ENCODE measurements at places on chromosomes 7 and 10.

- no peak for DNase-seq
These were observed 61.2 kb downstream of the CDH23 start for GRCh38 chr10:71457908-71458307.

DNA sequence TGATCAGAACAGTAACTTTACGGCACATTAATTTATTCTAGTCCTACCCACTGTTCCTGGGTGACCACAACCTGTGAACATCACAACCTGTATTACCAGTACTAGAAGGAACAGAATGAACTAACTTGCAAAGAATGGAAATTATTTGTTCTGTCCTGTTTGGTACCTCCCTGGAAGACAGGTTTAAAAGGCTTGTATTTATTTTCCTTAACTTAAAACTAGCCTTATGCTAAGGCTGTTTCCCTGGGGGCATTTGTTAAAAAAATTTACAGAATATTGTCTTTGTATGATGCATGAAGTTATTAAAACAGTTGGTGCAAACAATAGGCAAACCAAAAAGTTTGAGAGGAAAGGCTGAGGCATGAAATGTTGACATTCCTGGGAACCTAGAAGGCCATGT is 132.7 kb downstream of the DNAJC1 start:
- no peak for DNase-seq

GRCh38 chr7:102843850-102844249 is 69.0 kb upstream of the LRRC17 start:
- no peak for DNase-seq

- no peak for DNase-seq
These were observed 545.9 kb downstream of the SORCS1 start for GRCh38 chr10:106618646-106619045.

DNA sequence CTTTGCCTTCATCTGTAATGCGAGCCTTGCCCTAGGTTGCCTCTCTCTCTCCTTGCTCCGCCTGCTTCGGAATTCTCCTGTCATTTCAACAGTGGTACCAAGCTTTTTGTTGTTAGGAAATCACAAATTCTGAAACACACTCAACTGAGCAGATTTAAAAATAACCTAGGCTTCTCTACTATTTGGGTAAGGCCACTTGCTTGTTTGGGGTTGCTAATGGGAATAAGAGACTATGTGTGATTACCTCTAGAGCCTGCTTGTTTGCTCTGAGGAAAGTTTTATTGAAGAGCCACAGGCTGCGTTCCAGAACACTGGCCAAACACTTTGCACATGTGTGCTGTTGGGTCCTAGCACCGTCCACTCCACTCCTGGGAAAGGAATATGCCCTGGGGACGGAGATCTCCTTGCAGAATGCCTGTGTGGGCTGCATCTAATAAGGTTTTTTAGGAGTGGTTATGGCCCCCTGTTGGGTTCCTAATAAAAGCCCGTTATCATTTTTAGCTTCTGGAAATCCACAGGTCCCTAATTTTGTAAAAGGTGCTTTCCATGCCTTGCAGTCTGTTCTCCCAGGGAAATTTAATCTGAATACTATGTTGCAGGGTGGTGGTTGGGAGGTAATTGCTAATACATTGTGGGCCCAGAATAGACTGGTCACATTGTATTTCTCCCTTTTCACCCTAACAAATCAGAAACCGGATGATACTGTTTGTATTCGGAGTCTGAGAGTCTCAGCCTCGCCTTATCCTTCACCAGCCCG is 68.7 kb upstream of the KLF6 start:
- no peak for DNase-seq

DNA sequence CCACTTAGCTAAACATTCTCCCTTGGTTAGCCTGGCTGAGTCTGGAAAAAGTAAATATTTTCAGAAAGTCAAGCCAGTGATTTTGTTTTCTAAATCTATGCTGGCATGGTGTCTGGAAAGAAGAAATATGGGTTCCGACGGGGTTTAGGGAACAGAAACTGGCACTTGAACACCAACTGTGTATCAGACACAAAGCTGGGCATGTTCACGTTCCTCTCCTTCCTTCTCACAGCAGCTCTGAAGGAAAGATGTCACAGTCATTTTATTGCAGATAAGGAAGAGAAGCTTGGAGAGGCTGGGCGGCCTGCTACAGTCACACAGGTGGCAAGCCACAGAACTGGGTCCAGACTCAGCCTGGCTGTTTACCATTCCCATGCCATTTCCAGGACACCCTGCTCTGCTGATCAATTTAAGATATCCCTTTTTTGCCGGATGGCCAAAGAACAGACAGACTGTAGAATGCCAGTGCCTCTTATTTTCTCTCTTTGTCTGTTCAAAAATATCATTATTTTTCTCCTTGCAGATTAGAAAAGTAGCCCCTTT is 118.8 kb downstream of the HERPUD2 start:
- DNase-seq = no peak

DNA sequence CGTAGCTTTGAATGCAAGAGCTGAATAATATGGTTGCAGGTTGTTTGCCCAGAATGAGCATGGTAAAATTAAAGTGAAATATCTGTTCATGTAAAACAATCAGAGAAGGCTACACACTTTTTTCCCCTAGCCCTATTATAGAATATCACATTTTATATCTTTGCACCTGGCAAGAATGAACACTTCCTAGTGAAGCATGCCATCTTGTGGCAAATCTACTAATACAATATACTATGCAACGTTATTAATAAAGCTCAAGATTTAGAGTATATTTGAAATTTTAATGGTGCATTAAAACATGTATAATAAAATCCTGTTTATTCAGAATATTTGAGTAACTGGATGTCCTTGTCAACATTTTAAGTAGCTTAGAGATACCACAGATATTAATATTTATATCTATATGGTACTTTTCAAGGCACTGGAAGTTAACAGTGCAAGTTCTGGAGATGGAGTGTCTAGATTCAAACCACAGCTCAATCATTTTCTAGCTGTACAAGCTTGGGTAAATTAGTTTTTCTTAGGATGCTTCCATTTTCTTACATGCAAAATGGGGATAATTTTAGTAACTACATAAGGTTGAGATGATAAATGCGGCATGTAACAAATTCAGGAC is 643.1 kb upstream of the SEMA3D start:
- no peak for DNase-seq

GRCh38 chr10:70578371-70578947 is 24.1 kb downstream of the PRF1 start:
- DNase-seq = no peak

DNA sequence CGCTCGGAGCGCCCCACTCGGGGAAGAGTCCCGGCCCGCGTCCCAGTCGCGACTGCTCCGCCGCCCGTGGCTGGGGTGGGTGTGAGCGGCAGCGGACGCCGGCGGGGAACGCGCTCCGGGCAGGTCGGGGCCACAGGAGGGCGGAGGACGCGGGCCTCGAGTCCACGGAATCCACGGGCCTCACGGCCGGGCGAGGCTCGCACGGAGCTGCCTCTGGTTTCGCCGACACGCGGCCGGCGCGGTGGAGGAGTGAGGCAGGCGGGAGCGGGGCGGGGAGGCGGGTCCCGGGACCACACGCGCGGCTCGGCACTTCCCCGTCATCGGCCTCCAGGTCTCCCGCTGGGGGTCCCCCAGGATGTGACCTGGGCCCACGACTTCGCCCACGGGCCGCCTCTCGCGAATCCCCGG is 533 bp upstream of the NKX6-2 start:
- DNase-seq = no peak

DNA sequence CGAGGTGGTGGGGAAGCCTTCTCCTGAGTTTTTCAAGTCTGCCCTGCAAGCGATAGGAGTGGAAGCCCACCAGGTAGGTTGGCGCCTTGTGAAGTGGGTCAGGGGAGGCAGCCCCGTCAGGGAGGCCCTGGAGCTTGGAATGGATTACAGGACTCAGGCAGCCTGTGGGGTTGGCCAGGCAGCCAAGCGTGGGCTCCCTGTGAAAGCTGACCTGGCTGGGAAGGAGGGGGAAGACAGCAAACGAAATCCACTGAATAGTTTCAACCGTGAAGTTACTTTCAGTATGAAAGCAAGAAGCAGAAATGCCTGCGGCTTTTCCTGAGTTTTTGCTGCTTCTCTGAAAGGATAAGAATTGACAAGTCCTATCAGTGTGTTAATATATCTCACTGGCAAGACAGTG is 36.4 kb downstream of the LHPP start:
- no peak for DNase-seq

- peak; percentile 74 for DNase-seq
These were observed 162.6 kb upstream of the AKR1E2 start for GRCh38 chr10:4663162-4663992.

- DNase-seq = no peak
These were observed 283.5 kb downstream of the PLXNA4 start for GRCh38 chr7:132292803-132293202.

DNA sequence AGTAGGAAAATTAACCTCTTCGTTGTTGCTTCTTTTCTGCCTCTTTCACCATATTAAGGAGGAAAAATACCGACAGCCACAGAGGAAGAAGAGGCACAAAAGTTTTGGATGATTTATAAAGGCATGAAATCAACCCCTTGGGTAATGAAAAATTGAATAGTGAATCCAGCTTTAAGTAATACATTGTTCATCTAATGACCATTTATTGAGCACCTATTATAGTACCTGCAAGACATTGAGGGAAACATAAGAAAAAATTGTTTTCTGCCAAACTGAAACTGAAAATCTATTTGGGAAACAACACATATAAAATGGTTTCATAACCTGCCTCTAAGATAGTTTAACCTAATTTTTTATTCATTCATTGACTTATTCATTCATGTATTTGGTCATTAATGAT is 8.2 kb downstream of the ECHDC3 start:
- DNase-seq = no peak

- no peak for DNase-seq
These were observed 4.9 kb upstream of the SRRM3 start for GRCh38 chr7:76196786-76197185.

GRCh38 chr7:123749537-123749857 is 694 bp upstream of the WASL start:
- DNase-seq = peak; percentile 85

GRCh38 chr10:35705671-35706070 is 63.6 kb upstream of the FZD8 start:
- no peak for DNase-seq

DNA sequence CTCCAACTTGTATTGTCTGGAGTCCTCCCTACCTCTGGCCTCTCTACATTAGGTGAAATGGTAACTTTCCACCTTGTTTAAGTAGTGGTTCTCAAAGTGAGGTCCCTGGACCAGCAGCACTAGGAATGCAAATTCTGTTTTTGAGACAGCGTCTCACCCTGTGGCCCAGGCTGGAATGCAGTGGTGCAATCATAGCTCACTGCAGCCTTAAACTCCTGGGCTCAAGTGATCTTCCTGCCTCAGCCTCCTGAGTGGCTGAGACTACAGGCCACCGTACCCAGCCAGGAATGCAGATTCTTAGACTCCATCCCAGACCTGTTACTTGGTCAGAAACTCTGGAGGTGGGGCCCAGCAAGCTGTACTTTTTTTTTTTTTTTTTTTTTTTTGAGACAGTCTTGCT is 6.8 kb upstream of the TBL2 start:
- DNase-seq = no peak

DNA sequence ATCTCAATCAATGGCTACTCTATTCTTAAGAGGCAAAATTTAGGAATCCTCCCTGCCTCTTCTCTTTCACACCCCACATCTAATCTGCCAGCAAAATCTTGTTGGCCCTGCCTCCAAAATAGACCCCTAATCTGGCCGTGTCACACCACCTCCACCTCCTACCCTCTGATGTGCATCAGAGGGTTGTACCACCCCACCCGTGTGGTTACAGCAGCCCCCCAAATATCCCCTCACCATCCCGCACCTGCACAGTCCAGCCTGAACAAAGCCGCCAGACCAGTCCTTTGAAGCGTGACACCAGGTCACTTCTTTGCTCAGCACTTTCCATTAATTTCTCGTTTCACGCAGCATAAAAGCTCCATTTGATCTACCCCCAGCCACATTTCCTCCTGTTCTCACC is 776 bp upstream of the XPNPEP1 start:
- no peak for DNase-seq

DNA sequence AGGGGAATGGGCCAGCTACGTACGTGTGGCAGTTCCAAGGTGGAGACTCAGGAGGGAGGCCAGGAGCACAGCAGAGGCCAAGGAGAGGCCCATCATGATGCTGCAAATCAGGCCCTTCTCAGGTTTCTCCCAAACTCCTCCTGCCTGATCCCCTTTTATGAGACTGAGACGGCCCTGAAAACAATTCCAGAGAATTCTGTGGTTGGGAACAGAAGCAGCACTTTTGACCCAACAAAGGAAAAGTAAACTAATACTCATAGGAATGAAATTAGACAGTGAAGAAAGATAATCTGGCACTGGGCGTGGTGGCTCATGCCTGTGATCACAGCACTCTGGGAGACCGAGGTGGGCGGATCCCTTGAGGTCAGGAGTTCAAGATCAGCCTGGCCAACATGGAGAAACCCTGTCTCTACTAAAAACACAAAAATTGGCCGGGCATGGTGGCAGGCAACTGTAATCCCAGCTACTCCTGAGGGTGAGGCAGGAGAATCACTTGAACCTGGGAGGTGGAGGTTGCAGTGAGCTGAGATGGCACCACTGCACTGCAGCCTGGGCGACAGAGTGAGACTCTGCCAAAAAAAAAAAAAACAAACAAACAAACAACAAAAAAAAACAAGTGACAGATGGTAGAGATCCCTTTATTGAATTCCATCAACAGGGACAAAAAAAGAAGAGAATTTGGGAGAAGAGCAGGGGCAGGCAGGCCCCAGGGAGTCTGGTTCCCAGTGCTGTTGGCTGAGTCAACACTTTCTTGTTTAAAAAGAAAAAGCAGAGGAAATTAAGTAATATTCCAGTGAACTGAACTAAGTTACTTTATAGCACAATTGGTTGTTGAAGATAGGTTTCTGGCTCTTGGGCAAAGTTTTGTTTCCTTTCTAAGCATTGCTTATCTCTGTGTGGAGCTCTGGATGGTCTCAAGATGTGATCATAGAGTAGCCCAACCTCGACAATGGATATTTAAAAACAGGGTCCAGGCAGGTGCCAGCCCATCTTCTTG is at the start of gene CCL26:
TSS of gene CCL26 (minus strand) at position 131 of the 997 bp plus-strand sequence. CDS start at position 96, 35 bp downstream.
- DNase-seq = no peak

DNA sequence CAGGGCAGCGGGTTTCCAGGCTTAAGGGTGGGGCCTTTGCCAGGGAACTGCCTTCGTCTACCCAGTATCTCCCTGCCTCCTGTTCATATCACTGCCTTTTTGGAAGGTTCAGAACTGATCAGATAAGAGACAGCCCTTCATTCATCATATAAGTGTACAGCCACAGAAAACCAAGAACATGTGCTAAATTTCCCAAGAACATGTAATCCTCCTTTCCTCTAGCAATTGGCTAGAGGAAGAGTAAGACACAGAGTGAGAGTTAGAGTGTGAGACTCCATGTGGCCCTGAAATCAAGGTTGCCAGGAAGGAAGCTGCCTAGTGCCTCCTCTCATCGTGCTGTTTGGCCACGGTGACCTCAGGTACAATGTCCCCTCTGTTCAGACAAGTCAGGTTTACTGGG is 770.9 kb downstream of the TNS3 start:
- no peak for DNase-seq

DNA sequence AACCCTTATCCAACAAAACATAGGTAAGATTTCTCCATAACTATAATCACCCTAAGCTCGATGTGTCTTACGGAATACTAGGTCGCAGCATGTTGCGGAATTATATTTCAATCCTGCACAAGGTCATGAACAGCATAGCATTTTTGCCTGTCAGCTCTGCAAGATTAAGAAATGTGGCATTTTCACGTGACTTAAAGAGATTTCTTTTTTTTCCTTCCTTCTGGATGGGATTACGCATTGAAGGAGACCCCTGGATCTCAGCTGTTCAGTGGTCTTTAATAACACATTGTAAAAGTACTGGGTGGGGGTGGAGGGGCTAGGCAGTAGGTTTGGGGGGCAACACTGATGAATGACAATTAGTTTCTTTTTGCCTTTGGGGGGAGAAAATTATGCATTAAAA is 106.7 kb downstream of the CUBN start:
- DNase-seq = no peak

GRCh38 chr10:63409465-63410027 is 56.2 kb downstream of the JMJD1C start:
- no peak for DNase-seq

- no peak for DNase-seq
These were observed 375 bp upstream of the FGF8 start for GRCh38 chr10:101776161-101776817.
